ENCODE measurements at places on chromosomes 1 and 21.

DNA sequence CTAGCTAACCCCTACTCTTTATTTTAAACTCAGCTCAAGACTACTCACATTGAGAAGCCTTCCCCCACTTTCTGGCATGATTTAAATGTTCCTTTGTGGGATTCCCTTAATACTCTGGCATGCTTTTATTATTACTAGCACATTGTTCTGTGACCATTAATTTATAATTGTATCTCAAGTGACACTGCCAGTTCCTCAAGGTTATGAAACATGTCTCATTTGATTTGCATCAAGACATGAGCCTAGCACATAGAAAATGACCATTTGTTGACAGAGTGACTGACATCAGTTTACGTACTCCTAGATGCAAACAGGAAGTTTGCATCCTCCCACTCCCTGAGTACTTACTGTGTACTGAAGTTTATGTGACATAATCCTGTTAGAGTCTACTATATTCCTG, 15.2 kb downstream of the RGS4 start:
- DNase-seq: no peak

GRCh38 chr1:59199719-59200376, 97.0 kb upstream of the FGGY start:
- no peak for DNase-seq

DNA sequence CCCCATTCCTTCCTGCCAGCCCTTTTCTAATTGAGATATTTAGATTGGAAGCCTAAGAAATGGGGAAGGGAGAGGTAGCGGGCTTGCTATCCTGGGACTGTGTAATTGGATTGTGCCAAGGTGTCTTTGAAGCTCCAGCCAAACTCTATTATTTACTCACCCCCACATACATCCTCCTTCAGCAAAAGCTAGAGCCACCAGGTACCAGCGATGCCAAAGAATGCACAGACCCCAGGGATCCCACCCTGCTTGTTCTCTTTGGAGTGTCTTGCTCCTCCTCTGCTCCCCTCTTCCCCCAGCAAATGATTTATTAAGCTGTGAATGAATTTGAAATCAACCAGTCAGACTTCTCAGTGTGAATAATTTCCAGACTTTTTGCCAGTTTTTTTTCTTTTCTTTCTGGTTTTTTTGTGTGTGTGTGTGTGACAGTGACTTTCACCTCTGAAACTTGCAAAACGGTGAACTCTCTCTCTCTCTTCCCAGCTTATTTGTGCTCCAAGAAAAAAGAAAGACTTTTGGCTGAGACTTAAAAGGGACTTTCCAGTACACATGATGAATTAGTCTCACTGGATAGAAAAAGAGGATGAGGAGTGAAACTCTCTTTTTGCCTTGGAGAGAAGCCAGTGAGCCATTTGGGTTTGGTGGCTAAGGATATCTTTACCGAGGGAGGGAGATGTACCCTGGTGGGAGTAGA, 1.8 kb downstream of the VASH2 start:
- no peak for DNase-seq

- DNase-seq: no peak
Measured at GRCh38 chr1:22380024-22380785, 71.4 kb upstream of the ZBTB40 start.

DNA sequence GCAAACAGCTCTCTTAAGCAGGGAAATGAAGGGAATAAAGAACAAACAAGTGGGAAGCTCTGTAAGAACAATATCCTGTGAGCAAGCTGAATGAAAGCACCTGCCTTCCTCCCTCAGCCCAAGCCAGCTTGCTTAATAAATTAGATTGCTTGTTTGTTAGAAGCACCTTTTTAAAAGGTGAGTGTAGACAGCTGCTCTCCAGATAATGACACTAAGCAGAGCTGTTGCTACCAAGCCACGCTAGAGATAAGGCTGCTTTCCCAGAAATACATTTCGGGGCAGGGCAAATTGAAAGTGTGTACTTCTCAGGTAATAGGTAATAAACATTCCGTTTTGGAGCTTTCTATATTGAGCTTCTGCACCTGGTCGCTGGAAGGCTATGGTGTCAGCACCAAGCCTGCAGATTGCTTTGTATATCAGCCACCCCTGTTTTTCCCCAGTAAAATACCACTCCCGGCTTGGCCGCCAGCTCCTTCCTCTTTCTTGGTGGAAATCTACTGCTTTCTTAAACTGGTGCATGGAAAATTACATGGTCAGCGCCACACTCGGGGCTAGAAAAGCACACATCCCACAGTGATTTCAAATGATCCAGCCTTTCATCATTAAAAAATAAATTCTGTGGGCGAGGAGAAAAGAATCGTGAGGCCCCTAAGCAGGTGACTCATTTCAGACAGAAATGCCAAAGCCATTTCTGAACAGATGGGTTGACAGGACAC, 151.3 kb downstream of the ETS2 start:
- DNase-seq: no peak

All from nucleus accumbens (tissue), 56 donors.